ENCODE measurements at places on chromosomes 3 and 15.

- DNase-seq = no peak
Measured at GRCh38 chr15:72685925-72686794, at the start of the genes BBS4 and HIGD2B. BBS4 (plus strand) TSS chr15:72686207; CDS start chr15:72686228, 21 bp downstream. HIGD2B (minus strand) TSS chr15:72686182; CDS start chr15:72676374, 9,808 bp downstream.

- DNase-seq = no peak
Measured at GRCh38 chr3:45778761-45779201, 17.6 kb downstream of the SLC6A20 start.

GRCh38 chr3:52930748-52931147, 33.4 kb upstream of the STIMATE start:
- no peak for DNase-seq

DNA sequence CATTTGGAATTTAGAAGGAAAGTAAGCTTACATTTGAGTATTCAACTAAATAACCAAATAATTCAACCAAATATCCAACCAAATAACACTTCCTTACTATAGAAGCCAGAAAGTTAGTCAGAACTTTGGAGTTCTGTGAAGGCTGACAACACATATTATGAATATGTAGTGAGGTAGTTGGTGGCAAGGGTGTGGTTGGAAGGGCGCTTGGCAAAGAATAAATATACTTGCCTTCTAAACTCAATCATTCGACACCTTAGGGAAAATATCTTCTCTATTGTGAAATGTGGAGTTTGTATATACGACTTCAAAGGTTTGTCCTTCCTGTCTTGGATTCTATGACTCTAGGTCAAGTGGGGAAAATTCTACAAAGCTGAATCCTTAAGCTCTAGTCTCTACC, 111.7 kb upstream of the OSTN start:
- DNase-seq = no peak

GRCh38 chr3:188348435-188349244, 194.7 kb downstream of the LPP start:
- DNase-seq = no peak

DNA sequence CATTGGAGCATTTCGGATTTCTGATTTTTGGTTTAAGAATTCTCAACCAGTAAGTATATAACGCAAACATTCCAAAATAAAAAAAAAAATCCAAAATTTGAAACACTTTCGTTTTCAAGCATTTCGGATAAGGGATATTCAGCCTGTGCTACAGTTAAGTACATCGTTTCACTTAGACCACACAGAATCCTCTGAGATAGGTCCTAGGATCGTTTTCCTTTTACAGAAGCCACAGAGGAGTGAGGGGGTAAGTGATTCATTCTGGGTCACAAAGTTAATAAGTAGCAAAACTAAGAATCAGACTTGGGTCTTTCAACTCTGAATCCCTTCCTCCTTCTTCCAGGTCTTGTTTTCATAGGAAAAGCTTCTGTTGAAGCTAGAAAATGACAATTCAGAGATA, 249.3 kb downstream of the BBX start:
- no peak for DNase-seq

DNA sequence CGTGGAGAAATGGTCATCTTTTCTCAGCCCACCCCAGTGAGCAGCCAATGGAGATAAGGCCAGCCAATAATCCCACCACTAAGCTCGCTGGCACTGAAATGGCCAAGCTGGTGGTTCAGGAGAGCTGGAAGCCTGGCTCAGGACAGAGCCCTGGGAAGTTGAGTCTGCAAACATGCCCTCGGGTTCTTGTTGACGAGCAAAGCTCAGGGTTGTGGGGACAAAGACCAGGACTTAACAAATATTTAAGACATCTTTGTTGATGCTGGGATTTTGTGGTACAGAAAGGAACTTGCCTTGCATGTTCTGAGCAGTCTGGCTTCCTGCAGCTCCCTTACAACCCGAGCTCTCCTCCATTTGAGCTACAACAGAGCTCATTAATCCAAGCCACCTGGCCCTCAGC, 4.4 kb downstream of the FAH start:
- no peak for DNase-seq

- DNase-seq = no peak
Measured at GRCh38 chr15:70826634-70827033, 27.3 kb downstream of the LARP6 start.

DNA sequence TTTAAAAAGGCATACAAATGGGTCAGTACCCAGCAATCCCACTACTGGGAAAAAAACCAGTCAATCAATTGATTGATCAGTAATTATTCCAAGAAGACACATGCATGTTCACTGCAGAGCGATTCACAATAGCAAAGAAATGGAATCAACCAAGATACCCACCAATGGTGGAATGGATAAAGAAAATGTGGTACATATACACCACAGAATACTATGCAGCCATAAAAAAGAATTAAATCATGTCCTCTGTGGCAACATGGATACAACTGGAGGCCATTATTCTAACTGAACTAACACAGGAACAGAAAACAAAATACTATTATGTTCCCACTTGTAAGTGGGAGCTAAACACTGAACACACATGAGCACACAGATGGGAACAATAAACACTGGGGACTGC, 103.1 kb downstream of the DLG1 start:
- DNase-seq = no peak

- no peak for DNase-seq
Measured at GRCh38 chr3:178063461-178063860, 472.8 kb upstream of the KCNMB2 start.

- no peak for DNase-seq
Measured at GRCh38 chr15:71312194-71312708, 197.0 kb downstream of the THSD4 start.

DNA sequence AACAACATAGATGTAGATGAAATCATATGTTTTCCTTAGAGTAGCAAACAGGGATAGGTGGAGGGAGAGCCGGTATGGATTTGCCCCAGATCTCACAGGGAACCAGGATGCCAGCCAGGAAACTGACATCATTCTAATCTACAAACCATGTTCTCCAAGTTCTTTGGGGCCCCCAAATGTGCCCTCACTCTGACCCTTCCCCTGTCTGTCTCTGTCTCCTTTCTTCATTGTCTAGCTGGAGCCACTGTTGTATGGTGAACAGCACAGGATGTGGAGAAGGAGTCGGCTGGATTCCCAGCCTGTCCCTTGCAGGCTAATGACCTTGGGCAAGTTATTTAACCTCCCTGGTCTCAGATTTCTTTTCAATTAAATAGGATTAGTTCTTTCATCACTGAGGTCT, 962 bp downstream of the ATP13A5 start:
- no peak for DNase-seq

GRCh38 chr15:76105391-76105790, 45.6 kb downstream of the TMEM266 start:
- no peak for DNase-seq

DNA sequence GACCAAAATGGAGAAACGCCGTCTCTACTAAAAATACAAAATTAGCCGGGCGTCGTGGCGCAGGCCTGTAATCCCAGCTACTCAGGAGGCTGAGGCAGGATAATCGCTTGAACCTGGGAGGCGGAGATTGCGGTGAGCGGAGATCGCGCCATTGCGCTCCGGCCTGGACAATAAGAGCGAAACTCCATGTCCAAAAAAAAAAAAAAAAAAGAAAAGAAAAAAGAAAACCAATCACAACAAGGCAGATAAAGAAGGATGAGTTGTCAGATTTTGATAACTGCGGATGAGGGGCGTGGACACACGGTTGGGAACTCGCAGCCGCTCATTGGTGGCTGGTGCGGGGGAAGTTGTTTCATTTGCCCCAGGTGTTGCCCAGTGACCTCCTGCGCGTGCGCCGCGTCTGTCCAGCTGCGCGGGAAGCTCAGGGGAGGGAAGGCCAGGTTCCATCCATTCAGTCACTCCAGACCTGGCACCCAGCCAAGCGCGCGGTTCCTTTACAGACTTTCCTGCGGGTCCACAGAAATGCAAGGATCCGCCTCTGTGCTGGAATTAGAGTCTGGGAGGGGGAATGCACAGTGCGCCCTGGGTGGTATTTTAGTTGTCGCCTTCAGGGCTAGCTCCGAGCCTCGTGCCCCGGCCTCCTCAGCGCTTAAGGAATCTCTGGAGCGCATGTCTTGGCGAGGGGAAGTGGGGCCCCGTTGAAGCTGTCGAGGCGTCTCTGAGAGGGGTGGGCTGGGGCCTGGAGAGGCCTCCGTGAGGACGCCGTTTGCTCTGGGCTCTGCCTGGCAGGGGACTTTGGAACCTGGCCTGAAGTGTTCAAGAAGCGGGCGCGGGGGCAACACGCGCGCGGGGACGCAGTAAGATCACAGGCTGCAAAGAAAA, 708 bp upstream of the GCHFR start:
- no peak for DNase-seq

DNA sequence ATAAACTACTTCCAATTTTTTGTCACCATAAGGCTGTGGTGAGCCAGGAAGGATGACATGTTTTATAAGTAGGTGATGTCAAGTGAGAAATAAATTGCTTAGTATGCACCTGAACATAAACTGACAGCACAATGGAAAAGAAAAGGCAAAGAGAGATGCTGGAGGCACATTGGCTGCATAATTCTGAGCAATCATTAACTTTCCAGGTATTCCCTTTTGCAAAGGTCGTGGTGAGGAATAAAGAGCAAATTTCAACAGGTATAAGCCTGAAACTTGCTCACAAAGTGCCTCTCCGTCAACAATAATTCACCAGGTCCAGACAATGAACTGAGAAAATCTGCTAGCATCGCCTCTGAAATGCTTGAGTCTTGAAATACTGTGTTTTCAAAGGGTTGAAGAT, 48.2 kb downstream of the ITGB5 start:
- no peak for DNase-seq

- peak; percentile 42 for DNase-seq
Measured at GRCh38 chr3:100254168-100254777, 6.5 kb upstream of the TBC1D23 start.

DNA sequence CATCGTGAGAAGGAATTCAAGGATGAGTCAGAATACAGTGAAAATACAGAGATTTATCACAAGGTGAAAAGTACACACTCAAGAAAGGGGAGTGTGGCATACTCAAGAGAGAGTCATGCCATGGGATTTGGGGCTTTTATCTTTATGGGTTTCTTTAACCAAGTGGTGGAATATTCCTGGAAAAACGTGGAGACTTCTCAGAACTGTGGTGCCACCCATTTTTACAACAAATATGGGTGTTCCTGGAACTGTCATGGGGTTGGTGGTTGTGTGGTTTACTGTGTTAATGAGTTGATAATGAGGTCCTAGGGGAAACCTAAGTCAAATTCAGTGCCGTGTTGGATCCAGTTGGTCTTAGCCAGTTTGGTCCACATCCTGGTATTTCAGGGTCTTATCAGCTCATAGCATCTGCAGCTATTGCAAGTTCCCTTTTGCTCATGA, 497.2 kb downstream of the GABRG3 start:
- DNase-seq = no peak

DNA sequence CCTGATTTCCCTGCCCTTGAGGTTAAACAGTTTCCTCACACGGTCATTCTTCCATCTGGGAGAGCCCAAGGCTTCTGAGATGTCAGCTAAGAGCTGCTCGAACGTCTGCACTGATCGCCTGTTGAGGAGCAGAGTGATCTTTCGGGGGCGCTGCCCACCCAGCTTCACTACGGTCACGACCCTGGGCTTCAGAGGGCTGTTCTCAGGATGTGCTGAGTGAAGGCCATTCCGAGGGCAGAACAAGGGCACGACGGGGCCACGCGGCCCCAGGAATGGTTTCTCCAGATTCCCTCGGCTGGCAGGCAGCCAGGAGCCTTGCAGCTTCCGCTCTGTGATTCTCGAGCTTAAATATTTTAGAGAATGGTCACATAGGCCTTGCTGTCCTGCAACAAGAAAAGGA, 25.7 kb downstream of the DCLK3 start:
- no peak for DNase-seq

DNA sequence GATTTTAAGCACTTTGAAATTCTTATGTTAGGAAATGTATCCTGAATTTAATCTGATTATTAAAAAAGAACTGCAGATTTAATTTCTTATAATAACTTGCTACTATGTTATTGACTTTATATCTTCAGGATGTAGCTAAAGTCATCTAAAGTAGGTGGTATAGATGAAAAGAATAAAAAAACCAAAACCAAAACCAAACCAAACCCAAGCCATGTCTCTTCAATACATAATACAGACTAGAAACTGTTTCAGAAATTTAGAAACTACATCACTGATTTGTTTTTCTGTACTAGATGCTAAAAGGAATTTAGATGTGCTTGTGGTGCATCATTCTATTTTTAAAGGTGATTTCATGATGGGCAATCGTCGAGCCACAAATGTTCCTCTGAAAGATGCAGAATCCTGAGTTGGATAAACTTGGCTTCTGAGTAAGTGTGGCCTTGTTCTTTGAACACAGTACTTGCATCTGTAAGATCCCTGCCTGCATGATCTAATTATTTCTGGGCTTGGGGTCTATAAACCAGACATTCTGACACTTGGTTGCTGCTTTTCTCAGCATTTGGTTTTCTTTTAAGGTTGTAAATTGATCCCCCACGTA, 287.1 kb upstream of the SUCLG2 start:
- DNase-seq = no peak

GRCh38 chr3:177946936-177947335, 589.3 kb upstream of the KCNMB2 start:
- no peak for DNase-seq

DNA sequence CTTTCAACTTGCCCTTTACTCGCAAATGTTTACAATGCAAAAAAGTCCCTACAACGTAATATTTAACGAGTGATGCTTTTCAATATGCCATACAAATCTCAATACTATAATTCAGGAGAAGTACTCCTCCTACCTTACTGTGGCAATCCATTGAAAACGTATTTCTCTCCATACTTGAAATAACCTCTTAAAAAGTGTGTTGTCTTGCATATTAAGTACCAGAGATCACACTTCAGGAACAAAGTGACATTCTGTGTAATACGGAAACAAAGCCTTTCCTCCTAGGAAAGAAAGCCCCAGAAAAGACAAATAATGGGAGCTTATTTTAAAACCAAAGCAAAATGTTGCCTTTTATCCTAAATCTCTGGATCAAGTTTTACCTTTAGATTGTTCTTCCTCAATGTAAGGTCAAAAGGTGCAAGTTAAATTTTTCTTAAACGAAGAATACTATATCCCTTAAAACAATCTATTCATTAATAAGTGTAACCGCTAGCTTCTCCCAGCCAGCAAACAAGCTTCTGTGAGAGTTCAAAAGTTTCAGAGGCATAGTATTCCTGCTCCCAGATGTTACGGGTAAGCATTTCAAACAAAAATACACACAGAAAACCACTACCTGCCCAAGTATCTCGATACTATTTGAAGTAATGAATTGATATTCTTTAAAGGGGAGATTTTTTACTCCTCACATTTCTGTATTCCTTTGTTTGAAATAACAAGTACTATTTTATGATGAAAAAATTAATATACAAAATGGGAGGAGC, 1.7 kb downstream of the TJP1 start:
- DNase-seq = no peak

GRCh38 chr15:51621155-51621765, 1.3 kb downstream of the DMXL2 start:
- DNase-seq = no peak

DNA sequence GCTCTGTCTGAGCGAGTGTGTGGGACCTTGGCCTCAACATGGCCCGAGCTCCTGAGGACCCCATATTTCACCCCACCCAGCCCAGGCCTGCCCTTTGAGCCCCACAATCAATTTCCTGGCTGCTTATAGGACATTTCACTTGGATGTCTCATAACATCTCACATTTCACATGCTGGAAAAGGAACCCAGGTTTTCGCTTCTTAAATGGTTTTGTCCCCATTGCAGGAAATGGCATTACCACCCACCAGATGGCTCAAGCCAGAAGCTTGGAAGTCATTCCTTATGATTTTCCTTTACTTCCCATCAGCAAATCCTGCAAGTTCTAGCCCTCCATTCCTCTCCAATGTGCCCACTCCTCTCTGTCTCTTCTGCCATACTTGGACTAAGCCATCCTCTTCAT, 14.9 kb downstream of the ITGA11 start:
- DNase-seq = no peak
